ENCODE measurements at places on chromosomes 5 and 9. TPM values are rescaled to one million over a fixed set of nuclear protein-coding genes. Genes with fewer than 3 reads are reported as not detected.

GRCh38 chr5:128062172-128062746 lies 21.3 kb upstream of the SLC12A2 start:
- DNase-seq = no peak

DNA sequence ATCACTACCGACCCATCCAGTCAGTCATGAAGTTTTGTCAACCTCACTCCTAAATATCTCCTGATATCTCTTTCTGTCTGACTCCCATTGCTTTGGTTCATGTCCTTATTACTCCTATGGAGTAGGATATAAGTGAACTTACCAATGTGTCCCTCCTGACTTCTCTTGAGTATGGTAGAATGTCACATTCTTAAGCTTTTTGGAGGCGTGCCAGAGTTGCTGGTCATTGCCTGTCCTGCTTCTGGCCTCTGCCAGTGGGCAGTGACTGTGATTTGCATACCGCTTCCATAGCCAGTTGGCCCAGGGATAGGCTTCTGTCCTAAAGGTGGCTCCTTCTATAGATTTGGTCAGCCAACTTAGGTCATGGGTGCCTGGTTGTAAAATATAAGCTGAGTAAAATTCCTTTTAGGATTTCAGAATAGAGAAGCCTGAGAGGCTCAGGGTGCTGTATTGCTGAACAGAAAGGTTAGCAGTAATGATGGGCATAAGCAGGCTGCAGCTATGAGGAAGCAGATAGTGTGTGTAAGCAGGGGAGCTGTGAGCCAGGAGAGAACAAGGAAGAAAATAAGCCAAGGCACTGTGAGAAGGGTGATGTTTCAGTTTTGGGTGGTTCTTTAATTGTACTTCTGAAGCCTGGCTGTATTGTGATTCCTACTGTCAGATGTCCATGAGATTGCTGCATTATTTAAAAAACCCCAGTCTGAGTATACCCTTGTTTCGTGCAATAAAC lies 16.1 kb upstream of the MARCHF3 start:
- no peak for DNase-seq

DNA sequence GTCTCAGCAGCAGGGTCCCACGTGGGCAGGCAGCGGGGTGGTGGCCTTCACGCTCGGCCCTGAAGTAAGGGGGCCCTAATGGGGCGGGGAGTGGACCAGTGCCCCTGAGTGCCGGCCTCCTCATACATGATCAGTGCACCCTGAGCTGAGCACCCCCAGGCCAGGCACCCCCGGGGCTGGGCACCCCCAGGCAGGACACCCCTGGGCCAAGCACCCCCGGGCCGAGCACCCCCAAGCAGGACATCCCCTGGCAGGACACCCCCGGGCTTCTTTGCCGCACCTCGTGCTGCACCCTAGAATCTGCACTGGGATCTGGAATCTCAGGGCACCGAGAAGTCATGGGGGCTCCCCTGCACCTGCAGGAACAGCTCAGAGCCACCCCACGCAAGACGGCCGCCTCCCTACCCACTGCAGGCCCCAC lies 51.4 kb downstream of the EXD3 start:
- DNase-seq = no peak

DNA sequence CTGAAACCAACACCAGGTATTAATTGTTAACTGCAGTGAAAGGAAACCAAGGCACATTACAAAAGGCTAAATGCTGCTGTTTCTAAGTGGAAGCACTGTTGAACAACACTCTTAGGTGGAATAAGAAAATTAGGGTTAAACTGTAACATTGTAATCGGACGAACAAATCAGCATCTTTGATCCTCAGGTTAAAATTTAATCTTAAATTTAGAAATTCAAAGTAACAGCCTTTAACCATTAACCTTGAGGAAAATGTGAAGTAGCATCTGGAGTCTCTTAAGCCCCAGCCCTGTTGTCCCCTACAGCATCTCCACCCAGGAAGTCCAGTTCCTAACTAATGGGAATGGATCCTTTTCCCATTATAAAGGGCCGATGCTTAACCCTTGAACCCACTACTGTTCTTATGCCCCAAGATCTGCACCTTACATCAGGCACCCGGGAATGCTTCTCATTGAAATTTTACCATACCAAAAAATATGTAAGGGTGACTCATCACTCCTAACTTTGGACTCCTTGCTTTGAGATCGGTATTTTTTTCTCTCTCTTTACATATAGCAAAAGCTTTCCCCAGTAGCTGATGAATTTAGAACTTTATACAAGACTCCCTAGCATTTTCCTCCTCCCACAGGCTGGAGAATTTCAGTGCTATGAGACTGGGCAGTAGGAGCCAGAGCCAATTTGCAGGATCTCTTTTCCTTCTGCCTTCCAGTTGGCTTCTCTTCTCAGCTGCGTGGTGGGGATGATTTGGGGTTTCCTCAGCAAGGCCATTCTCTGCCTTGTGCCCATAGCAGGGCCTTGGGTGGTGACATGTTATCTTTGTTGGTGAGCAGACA lies 32.0 kb upstream of the ITGA2 start:
- DNase-seq = no peak

GRCh38 chr5:57724836-57725235 lies 242.2 kb upstream of the ACTBL2 start:
- DNase-seq = peak; percentile 42

GRCh38 chr5:19751326-19751725 lies 236.7 kb downstream of the CDH18 start:
- no peak for DNase-seq

The RNF183 gene
- not detected for polyA plus RNA-seq

The PHYHD1 gene
- 34.4 TPM for polyA plus RNA-seq

The RANBP17 gene
- polyA plus RNA-seq = 12.1 TPM

The GRXCR2 gene
- polyA plus RNA-seq = not detected
